Kidney tubule cell (primary cell): ENCODE measurements at places on chromosomes 16 and 17.

GRCh38 chr17:49468811-49469385 lies 26.2 kb upstream of the NGFR start:
- DNase-seq, result no peak

DNA sequence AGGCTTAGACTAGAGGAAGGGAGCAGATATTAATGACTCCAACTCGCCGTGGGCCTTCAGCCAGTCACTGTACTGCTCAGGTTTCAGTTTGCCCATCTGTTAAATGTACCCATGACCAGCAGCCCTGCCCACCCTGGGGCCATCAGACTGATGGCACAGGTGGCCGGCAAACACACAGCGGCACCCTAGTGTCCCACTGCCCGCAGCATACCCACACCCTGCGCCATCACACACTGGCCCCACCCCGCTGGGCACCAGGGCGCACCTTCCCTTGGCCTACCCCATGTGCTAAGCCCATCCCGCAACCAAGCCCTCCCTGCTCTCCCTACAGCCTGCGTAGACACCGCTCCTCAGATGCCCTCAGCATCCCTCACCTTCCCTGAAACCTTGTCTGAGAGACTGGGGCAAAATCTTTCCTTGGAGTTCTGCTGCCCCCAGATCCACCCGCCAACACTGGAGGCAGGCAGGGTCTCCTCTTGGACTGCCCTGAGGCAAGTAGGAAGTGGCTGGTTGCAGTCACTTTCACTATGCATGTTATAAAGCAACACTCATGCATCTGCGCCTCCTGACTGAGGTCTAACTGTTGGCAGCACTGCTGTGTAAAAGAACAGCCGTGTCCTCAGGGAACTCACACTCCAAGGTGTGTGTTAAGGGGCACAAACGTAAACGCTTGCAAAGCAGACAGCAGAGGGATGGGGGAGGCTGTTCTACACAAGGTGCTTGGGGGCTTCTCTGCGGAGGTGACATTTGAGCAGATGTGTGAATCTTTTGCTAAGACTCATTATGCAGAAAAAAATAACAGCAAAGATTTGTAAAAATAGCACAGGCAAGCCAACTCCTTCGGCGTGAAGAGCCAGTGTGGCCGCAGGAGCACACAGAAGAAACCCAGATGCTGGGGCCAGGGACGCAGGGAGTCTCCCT lies 6.7 kb upstream of the BCAR1 start:
- no peak for DNase-seq

- peak; percentile 63 for DNase-seq
Observed at GRCh38 chr17:7435676-7436555, 681 bp downstream of the TMEM102 start.

DNA sequence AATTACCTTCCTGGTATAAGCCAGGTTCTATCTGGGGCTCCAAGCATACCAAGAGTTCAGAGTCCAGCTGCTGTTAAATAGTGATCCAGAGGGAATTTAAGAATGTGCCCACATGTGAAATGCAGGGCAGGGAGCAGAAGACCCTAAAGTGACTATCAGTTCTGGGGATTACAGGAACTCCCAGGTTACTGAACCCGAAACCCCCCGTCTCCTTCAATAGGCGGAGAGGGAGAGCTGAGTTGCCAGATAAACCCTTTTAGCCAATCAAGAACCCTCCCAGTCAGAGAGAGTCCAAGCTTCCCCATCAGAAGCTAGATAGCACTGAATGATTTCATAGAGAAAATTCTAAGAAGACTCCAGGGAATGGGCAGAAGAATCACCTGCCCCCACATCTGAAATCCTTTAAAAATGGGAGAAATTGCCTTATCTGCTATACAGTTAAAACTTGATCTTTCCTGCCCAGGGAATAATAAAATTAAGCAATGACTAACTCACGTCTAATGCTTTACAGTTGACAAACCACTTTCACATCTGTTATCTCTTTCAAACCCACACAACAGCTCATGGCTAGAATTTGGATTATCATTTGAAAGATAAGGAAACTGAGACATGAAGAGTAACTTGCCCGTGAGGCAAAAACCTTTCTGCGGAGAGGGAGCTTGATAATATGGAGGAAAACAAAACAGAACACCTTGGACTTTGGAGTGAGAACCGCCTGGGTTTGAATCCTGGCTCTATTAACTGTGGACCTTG lies 10.2 kb downstream of the NOG start:
- DNase-seq, result no peak

GRCh38 chr16:48004141-48004695 lies 151.6 kb downstream of the ABCC12 start:
- no peak for DNase-seq

- no peak for DNase-seq
Observed at GRCh38 chr17:62597920-62598319, 29.6 kb upstream of the MRC2 start.

GRCh38 chr16:84742641-84743092 lies 42.9 kb downstream of the USP10 start:
- DNase-seq, result no peak

DNA sequence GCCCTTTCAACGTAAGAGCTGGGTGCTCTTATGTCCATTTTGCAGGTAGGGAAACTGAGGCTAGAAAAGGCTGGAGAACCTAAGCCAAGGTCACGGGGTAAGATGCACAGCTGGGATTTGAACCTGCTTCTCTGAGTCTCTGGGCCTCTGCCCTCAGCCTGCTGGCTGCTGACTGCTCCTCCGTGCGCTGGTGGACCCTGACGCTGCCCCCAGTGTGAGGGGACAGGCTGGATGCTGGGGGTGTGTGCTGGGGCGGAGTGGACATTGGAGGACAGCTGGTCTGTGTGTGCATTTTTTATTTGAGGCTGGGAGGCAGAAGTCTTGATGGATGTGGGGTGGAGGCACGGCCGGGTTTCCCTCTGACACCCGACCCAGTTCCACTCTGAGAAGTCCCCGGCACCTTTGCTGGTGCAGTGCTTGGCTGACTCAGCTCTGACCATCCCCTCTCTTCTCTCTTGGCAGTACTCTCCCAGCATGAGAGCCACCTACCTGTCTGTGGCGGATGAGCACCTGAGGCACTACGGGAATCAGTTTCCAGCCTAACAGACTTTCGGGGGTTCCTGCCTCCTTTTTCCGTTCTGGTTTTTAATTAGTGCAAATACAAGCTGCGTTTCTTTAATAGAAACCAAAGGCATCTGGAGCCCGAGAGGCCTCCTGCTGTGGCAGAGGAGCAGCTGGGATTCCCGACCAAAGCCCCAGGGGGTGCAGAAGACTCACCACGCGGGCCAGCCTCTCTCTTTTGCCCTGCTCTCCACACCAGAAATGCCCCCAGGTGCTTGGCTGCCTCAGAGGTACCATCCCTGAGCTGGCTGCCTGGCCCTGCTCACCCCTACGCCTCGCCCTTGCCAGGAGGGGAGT lies 14.1 kb upstream of the DNAI2 start:
- DNase-seq, result no peak

DNA sequence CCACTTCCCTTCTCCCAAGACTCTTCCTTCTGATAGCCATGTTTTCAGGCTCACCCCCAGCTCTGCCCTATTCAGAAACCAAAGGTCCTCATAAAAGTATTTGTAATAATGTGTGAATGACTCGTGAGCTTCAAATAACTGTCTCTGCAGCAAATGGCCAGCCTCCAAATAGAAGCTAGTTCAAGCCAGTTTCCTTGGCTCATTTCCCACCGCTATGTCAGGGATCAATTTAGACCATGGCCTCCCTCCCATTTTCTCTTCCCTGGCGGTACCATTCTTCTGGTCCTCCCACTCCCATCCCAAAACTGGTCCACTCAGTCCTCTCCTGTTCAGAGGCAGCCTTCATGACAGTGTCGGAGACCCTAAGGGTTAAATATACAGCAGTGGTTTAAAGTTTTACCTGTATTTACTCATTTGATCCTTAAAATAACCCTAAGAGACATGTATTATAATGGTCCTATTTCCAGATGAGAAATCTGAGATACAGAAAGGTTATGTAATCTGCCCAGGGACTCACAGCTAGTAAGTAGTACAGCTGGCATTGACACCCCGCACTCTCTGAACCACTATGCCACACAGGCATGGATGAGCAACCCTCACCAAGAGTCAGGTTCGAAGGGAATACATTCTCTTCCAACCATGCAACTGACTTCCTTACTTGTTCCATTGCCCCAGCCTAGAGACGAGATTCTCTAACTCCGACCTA lies 42.9 kb downstream of the GAS7 start:
- no peak for DNase-seq

GRCh38 chr17:50426814-50427787 lies 1.1 kb downstream of the ACSF2 start:
- DNase-seq, result peak; percentile 57

DNA sequence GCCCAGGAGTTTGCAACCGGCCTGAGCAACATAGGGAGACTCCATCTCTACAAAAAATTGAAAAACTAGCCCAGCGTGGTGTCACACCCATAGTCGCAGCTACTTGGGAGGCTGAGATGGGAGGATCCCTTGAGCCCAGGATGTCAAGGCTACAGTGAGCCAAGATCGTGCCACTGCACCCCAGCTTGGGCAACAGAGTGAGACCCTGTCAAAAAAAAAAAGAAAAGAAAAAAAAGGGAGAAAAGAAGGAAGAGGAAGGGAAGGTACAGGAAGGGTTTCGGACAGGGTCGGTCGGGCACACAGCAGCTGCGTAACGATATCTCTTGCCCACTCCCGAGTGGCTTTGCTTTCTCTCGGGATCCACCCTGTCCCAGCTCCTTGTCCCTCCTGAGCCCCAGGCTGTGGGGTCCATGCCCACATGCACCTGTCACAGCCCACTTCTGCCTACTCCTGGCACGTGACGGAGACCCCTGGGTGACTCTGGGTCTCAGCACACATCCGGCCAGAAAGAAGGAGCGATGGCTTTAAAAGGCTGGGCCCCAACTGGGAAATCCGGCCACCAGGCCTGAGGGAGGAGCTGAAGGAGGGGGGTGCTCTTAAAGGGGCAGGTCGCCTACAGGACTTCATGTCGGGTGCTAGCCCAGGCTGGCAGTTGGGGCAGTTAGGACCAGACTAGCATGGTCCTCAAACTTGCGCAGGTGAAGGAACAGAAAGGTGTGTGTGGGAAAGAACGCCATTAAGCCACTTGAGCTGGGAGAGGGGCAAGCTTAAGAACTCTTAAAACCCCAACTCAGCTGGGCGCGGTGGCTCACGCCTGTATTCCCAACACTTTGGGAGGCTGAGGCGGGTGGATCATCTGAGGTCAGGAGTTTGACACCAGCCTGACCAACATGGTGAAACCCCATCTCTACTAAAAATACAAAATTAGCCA lies at the start of gene GHDC:
Gene GHDC (minus strand): TSS at position 526 of the 931 bp plus-strand sequence. CDS start 913 bp downstream, outside the sequence.
- peak; percentile 81 for DNase-seq

DNA sequence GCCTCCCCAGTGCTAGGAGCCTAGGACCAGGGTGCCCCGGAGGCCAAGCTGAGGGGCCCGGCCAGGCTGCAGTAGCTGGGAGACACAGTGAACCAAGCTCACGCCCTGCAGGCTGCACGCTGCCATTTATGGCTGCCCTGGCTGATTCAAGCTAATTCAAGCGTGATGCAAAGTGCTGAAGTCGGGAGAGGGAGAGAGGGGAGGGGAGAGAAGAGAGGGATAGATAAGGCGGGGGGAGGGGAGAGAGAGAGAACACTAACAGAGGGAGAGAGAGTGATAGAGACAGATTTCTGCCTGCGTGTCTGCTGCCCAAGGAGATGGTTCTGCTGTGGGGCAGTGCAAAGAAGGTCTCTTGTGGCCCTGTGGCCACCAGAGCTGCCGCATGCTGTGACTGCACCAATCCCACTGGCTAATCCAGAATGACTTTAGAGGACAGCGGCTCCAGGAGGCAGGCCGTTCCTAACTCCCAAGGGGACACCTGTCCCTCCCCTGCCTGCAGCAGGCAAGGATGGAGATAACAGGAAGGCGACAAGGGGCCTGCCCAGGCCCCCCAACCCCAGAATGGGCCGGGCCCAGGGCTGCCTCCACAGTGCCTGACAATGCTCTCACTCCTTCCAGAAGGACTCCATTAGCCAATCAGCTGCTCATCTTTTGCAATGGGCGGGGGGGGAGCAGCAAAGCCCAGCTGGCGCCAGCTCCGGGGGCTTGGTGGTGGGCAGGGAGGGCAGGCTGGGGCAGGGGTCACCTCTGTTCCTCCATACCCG lies 12.9 kb downstream of the MXRA7 start:
- DNase-seq, result peak; percentile 67

DNA sequence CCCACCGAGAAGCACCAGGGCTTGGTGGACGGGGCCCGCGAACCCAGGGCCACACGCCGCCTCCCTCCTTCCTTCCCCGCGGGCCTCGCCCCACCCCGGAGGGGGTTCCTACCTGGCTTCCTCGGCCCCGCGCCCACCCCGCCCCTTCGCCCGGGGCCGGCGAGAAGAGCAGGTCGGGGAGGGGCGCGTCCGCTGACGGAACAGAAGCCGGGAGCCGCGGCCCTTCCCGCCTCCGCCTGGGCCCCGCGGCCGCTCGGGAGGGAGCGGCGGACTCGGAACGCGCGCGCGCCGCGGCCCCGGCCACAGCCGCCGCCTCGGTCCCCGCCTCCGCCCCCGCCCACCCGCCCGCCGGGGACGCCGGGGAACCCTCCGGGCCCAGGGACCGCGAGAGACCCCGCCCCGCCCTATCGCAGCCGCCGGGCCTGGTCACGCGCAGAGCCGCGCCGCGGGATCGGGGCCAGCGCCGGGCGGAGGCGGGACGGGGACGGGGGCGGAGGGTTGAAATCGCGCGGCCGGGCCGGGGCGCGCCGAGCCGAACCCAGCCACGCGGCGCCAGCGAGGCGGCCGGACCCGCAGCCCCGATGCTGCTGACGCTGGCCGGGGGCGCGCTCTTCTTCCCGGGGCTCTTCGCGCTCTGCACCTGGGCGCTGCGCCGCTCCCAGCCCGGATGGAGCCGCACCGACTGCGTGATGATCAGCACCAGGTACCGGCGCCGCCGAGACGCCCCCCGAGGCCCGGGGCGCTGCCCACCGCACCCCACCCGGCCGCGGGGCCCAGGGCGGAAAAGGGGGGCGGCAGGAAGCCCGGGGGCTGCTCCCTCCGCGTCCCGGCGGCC lies at the start of gene TLCD3A:
Gene TLCD3A (plus strand): TSS at position 530 of the 835 bp plus-strand sequence. CDS start 52 bp downstream, at position 582.
- DNase-seq, result peak; percentile 76

GRCh38 chr17:78214016-78214705 lies at the start of gene BIRC5:
BIRC5 (plus strand) TSS chr17:78214253; CDS start chr17:78214317, 64 bp downstream.
- peak; percentile 85 for DNase-seq

DNA sequence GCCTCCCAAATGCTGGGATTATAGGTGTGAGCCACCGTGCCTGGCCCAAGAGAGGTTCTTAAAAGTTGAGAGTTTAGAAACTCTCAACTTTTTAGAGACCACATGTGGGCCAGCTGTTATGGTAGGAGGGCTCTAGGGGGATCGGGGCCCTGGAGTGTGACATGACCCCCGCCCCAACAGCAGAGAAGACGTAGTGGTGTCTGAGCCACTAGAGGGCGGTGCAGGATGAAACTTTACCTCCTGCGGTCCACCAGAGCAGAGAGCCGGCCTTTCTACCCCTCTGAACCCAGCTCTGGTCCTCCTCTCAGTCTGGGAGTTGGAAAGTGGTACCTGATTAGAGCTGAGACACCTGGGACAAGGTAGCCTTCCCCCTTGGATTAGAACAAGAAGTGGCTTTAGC lies 7.4 kb downstream of the CDK5RAP3 start:
- DNase-seq, result peak; percentile 54

DNA sequence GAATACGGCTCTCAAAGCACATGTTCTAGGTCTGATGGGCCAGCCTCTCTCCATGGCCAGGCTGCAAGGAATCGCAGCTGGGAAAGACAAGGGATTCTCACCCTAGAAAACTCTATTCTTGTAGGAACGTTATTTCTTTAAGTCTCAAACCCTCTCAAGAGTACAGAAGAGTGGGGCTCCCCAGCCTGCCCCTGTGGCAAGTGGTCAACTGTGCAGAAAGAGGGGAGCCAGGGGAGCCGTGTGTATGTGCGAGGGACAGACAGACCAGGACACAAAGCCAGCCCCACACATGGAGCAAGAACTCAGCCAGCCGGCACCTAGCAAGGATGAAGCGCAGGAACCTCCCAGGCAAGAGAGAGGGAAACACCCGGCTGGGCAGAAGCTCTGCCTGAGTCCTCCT lies 16.4 kb downstream of the KIFC3 start:
- DNase-seq, result no peak
